Muscle of leg (tissue), 16 donors: ENCODE measurements at places on chromosomes 6 and 20.
A peak's percentile ranks its signal among the peaks of the same experiment; 100 is the strongest.

- peak; percentile 59 for DNase-seq
These were observed 42.5 kb upstream of the ADGRF1 start for GRCh38 chr6:47084610-47085009.

DNA sequence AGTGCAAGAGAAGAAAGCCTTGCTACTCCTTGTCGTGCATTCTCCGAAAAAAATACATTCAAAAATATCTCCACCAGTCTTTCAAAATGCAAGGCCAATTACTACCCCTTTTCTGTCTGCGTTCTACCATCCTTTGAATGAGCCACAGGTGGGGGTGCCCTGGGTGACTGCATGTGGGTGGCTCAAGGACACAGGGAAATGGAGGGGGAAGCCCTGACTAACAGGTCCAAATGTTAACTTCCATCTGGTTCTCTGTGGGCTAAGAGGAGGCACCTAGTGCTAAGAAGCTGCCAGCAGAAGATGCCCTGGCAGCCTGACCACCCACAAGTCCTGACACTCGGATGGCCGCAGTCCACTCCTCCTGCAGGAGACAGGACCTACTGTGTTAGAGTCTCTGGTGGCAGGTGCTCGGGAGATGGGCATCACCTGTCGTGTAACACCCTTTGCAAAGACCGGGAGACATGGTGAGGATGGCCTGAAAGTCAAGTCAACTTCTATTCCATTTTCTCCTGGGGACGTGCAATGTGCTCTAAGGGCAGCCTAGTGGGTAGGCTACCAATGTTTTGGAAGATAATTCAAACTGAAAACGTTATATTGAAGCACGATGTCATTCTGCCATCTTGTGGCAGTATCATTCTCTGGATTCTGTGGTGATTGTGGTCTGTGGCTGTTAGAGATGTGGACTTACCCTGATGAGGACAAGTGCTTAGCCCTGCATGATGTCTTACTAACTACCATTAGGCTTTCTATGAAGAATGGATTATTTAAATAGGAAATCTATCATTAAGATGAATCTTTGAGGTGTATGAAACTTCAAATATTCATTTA, 27.4 kb upstream of the IGF2R start:
- peak; percentile 34 for DNase-seq

- no peak for DNase-seq
These were observed 210.0 kb upstream of the SOX4 start for GRCh38 chr6:21383450-21384085.

- no peak for DNase-seq
These were observed 934 bp downstream of the KCNK5 start for GRCh38 chr6:39228111-39228971.

- DNase-seq, result peak; percentile 95
These were observed at the start of gene SIM1 for GRCh38 chr6:100464903-100465700. Gene SIM1, minus strand, starts transcription at chr6:100464921. Its CDS starts 1,453 bp downstream, at chr6:100463468.

GRCh38 chr20:17873410-17874270, 95.0 kb downstream of the SNX5 start:
- DNase-seq, result peak; percentile 98

DNA sequence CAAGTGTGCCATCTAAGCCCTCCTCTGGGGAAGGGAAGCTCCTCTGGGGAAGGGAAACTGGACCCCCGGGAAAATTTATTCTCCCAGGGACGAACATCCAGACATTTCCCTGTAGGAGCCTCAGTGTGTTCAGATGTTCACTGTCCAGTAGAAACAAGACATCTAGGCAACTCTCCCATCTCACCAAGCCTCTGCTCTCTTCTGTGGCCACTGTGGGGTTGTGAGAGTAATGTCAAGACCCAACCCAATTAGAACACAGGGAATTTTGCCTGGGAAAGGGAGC, 3.6 kb upstream of the PTGIS start:
- no peak for DNase-seq

DNA sequence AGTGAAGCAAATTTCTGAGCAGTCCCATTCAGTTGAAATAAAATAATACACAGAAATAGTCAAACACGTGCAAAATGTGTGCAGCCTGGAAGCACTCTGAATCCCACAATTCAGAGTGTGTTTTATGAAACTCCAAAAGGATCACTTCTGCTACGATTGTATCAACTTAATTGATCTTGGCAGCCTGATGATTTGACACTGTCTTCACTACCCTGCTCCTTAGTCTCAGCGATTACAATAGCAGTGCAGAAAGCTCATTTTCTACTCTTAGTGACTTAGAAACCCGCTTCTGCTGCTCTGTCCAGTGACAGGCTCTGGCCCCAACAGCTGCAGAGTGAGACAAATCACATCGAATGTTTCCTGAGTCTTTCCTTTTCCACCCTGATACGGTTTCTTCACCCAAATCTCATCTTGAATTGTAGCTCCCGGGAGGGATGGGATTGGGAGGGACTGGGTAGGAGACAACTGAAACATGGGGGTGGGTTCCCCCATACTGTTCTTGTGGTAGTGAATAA, 16.2 kb upstream of the EMILIN3 start:
- peak; percentile 69 for DNase-seq

GRCh38 chr6:129713806-129714333, 3.9 kb upstream of the ARHGAP18 start:
- DNase-seq, result peak; percentile 45

DNA sequence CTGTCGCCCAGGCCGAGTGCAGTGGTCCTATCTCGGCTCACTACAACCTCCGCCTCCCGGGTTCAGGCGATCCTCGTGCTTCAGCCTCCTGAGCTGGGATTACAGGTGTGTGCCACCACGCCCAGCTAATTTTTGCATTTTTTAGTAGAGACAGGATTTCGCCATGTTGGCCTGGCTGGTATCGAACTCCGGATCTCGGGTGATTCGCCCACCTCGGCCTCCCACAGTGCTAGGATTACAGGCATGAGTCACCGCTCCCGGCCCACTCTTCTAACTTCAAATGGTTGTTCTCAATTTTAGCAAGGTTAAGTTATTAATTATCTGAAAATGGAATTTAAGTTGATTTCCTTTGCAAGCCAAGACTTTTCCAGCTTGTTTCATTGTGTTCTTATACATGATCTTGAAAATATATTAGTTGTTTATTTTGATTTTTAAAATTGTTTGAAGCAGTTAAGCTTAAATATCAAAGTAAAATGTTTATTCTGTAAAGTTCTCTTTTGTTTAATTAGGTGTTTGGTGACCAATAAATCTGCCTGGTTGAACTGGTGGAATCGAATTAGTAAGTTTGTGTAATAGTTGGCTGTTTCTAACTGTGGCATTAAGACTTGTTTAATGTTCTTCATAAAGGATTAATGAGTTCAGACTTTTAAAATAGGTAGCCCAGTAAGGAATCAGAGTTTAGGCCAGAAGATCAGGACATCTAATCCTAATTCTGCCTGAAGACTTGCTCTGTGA, 2.3 kb downstream of the PM20D2 start:
- DNase-seq, result no peak

DNA sequence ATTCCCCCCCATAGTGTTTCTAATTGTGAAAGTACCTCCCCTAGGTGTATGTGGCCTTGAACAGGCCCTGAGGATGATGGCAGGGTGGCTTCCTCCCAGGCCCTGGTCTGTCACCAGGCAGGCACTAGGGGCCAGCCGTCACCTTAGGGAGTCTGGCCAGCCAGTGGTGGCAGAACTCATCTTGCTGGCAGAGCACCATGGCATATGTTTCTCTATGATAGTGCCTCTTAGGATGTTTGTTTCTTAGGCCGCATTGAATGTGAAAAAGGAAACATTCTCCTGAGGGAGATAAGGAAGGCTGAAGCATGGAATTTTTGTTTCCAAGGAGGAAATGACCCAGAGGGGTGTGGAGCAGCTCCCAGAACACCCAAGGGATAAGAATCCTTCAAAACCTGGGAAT, 45.2 kb upstream of the KLHL31 start:
- no peak for DNase-seq

- no peak for DNase-seq
These were observed 4.3 kb downstream of the MTG2 start for GRCh38 chr20:62186887-62187866.

GRCh38 chr20:17704589-17705317, 5.0 kb downstream of the BANF2 start:
- no peak for DNase-seq

- DNase-seq, result no peak
These were observed 15.4 kb downstream of the ENPP3 start for GRCh38 chr6:131652472-131652871.

DNA sequence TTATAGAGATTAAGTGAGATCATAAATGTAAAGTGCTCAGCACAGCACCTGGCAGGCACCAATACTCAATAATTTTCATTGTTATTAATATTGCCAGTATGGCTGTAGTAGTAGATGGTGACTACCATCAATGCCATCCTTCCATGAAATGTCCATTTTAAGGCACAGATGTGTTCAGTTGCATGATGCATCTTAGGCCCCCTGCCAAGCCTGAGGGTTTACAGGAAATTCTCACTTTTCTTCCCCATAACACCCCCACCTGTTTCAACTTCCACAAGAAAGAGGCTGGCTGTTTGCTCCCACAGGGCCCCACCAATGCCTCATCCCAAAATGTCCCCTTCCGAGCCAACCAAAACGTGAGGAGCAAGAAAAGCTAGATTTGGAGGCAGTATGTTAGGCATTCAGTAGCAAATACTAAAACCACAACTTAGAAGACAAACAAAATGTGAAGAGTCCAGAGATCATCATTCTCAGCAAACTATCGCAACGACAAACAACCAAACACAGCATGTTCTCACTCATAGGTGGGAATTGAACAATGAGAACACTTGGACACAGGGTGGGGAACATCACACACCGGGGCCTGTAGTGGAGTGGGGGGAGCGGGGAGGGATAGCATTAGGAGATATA, 110.6 kb upstream of the NHSL1 start:
- no peak for DNase-seq

GRCh38 chr6:17987447-17987696, at the start of gene KIF13A:
Gene KIF13A, minus strand, starts transcription at chr6:17987635. Its CDS starts 172 bp downstream, at chr6:17987463.
- no peak for DNase-seq

DNA sequence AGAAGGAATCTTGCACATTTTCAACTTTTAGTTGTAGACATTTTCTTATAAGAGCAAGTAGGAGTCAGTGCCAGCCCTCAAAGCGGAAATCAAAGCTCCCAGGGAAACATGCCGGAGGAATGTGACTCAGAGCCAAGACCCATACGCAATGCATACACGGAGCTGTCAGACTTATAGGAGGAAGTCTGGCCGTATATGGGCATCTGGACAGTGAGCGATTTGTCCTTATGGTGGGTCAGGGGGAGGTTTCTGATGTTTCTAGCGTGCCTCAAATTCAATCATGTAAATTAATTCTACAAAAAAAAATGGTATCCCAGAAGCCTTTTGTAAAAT, 3.6 kb upstream of the CCN2 start:
- peak; percentile 96 for DNase-seq

DNA sequence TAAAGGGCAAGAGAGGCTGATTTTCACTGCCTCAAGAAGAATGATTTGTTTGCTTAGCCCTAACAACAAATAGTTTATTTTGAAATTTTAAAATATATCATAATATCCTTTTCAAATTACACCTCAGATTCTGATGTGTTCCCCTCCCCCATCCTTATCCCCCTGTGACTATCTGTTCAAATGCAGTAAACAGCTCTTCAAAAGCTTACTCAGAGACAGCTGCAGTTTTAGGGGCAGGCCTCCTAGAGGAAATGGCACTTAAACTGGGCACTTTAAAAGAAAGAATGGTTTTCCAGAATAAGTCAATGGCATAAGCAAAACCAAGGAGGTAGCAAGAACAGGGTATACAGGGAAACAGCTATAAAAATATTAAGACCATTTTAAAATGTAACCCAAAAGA, 118.6 kb upstream of the UST start:
- peak; percentile 39 for DNase-seq

DNA sequence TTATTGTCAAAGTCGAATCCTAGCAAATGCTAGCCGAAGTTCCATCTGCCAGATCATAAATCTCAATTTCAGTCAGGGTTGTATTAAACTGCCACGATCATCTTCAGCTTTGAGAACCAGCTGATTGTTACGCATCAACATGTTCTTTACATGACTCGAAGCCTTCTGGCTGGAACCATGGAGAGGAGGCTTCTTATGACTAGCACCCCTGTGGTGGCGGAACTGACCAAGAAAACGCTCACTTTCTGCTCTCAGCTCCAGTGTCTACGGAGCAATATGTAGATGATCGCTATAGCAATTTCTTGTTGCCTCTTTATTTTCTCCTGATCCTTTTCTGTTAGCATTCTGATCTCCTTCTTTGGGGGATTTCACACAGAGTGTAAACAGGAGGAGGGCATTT, 479.4 kb upstream of the SLC35B3 start:
- no peak for DNase-seq

DNA sequence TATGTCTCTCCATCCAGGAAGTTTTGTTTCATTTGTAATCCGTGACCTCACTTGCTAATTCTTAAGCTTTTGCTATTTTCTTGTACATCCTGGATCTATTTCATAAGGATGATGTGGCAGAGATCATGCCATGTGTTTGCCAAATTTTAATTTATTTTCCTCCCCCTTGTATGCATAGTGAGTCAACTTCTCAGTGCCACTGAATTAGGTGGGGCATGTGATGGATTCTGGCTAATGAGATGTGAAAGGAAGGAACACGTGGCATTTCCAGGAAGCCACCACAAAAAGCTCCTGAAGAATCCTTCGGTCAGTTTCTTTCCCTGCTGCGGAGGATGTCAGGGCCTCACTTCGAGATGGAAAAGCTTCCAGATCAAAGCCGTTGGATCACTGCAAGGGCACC, 86.2 kb upstream of the PRL start:
- DNase-seq, result no peak

DNA sequence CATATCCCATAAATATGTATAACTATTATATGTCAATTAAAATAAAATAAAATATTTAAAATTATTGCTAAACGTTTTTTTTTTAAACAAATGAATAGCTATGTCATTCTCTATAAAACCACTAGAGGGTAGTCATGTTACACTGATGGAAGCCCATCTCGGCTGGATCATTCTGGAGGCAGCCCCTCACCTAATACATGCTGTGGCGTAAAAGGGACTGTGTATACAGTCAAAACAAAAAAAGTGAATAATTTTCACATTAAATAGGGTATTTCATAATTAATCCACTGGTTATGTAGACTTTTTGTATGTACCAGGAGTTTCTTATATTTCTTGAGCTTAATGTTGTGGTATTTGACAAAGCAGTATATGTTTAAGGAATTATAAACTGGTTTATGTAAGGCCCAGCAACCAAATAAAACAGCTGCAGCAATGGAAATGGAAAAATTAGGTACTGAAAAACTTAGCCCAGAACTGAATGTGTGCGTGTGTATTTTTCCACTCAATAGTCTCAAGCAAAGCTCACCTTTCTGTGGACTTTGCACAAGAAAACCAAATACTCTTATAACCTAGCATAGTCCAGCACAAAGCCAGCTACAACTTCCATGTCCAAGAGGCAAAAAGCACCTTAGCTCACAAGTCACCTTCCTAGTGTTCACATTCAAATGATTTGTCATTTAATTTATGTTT, 81.7 kb downstream of the COL9A1 start:
- peak; percentile 56 for DNase-seq

- DNase-seq, result no peak
These were observed 39.2 kb downstream of the TAF4 start for GRCh38 chr20:62026564-62026856.
